ENCODE measurements at places on chromosomes 13 and 19.
A peak's percentile ranks its signal among the peaks of the same experiment; 100 is the strongest.

DNA sequence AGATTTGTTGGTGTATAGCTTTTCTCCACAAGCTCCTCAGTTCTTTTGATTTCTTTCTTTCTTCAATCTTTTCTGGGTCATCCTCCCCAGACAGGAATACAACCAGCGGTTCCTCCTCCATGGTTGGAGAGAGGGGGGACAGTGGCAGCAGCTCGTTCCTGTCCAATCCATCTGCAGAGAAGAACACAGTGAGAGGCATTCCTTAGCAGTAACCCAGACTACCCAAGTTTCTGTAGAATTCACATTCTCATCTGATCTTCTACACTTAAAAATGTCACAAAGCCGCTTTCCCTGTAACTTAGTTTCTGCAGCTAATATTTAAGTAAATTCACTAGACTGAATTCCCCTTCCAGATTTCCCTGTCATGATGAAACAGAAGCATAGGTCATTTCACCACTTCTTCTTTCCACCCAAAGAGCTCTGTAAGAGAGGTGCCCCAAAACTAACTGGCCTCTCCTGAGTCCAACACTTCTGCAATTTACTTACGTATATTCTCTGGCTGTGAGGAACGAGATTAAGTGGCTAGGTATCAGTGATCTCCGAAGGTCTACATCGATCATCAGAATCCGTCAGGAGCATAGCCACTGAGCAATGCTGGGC lies 171.9 kb downstream of the TBC1D4 start:
- DNase-seq, result no peak

- no peak for DNase-seq
Measured at GRCh38 chr19:4589579-4590410, 30.3 kb upstream of the SEMA6B start.

- no peak for DNase-seq
Measured at GRCh38 chr19:27821418-27822018, 1391.4 kb downstream of the UQCRFS1 start.

- no peak for DNase-seq
Measured at GRCh38 chr19:48501494-48502349, 9.9 kb downstream of the LMTK3 start.

- DNase-seq, result no peak
Measured at GRCh38 chr19:45710356-45711130, 18.1 kb downstream of the QPCTL start.

- no peak for DNase-seq
Measured at GRCh38 chr19:18141031-18141430, 11.9 kb upstream of the PIK3R2 start.

GRCh38 chr13:58907347-58907746 lies 1256.4 kb downstream of the DIAPH3 start:
- DNase-seq, result no peak

- DNase-seq, result no peak
Measured at GRCh38 chr19:11108746-11109145, 19.5 kb downstream of the LDLR start.

GRCh38 chr13:52924289-52925148 lies 76.1 kb upstream of the PCDH8 start:
- DNase-seq, result no peak

DNA sequence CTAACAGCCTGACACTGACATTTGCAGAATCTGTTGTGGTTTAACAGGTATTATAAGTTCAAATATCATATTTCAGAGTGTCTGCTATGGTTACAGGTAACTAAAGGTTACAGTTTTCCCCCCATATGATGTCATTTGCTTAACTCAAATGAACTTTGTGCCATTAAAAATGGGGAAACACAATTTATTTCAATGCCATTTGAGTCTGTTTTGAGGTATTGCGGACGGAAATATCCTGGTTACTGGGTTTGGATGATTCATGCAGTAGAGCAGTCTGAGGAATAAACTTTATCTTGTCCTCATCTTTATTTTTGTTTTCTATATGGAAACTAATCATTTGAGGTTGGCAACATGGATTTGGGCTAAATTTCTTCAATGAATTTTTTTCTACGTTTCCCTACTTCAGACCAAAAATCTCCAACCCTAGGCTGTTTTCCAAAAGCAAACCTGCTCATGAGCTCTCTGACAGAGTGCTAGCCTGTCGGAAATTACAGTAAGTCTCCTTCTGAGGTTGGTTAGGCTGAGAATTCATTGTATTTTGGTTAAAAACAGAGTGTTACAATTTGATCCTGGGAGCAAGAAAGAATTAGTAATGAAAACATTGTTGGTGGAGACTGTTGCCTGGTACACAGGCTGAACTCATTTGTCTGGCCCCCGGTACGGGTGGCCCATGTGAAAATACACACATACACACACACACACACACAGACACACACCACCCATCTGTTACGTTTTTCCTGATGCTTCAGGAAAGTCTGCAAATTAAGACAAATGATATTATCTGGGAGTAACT lies 66.1 kb downstream of the AKAP11 start:
- peak; percentile 20 for DNase-seq

GRCh38 chr13:21674490-21675009 lies 3.7 kb downstream of the FGF9 start:
- DNase-seq, result no peak

DNA sequence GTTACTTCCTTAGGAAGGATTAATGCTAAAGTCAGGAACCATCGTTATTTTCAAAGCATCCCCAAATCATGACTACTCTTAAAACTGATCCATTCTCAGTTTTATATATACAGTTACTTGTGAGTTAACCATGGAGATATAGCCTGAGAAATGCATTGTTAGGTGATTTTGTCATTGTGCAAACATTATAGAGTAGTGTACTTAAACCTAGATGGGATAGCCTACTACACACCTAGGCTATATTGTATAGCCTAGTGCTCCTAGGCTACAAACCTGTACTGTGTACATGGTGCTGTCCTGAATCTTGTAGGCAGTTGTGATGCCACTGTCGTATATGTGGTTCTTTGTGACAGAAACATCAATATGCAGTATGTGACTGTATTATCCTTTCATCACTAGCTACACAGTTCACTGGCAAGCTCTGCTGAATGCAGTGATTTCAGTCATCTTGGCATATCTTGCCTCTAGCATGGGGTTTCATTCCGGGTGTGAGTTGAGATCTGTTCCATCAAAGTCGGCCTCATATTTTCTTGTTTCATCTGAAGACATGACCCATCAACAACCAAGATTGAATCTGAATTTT lies 45.3 kb downstream of the CDK8 start:
- DNase-seq, result peak; percentile 7

GRCh38 chr13:33859691-33860303 lies 41.8 kb downstream of the RFC3 start:
- no peak for DNase-seq

GRCh38 chr13:41694545-41695301 lies 237.4 kb downstream of the RGCC start:
- DNase-seq, result peak; percentile 97

GRCh38 chr19:29860492-29860891 lies 48.7 kb downstream of the CCNE1 start:
- no peak for DNase-seq

GRCh38 chr19:33676999-33677665 lies 55.4 kb downstream of the CHST8 start:
- no peak for DNase-seq

Measured in astrocyte of the spinal cord (primary cell).